IPS DF 6.9 (cell line): ENCODE measurements at places on chromosomes 2 and 18.

GRCh38 chr2:164335947-164336346 is 285.3 kb downstream of the GRB14 start:
- no peak for DNase-seq

DNA sequence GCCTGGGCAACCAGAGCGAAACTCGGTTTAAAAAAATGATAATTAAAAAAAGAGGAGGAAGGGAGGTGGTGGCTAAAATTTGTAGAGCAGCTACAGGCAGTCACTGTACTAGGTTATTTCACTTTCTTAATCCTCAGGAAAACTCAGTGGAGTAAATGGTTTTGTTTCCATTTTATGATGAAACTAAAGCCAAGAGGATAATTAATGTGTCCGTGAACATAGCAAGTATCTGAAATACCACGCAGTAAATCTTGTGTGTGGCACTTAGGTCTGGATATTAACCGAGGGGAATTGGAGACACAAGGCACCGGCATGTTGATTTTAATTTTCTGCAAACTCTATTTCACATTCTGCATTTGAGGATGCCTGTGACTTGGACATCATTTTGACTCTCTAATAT is 14.5 kb downstream of the SH3BP4 start:
- DNase-seq = no peak

DNA sequence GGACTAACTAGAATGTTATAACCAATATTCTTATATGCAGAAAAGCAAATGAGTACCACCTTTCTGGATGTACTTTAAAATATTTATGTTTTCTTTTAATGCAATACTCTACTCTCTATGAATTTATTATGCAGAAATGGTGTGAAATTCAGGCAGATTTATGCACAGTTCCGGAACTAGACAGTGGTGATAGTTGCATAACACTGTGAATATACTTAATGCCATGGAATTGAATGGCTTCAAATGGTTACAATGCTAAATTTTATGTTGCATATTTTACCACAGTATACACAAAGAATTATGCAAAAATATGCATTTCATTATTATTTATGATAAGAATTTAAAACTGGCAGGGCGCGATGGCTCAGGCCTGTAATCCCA is 287.8 kb upstream of the FN1 start:
- no peak for DNase-seq

DNA sequence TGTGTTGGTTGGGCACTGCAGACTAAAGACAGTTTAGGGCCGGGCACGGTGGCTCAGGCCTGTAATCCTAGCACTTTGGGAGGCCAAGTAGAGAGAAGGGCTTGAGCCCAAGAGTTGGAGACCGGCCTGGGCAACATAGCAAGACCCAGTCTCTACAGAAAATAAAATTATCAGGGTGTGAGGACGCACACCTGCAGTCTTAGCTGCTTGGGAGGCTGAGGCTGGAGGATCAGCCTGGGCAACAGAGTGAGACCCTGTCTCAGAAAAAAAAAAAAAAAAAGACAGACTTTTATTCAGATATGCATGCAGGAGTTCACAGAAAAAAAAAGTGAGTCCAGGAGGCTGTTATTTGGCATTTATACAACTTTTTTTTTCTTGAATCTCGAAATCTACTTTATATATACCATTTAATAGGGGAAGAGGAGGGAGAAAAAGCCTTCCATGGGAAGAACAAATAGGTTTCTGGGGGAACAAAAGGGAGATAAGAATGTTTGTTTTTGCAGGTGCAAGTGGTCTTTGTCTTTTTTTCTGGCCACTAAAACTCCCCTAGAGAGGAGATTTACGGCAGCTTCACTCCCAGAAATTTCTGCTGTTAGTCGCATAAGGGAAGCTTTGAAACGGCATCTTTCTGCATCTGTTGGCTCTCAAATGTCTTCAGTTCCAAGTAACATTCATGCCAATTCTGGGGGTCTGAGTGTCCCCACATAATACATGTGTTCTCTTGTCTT is 4.1 kb upstream of the MSH6 start:
- no peak for DNase-seq

DNA sequence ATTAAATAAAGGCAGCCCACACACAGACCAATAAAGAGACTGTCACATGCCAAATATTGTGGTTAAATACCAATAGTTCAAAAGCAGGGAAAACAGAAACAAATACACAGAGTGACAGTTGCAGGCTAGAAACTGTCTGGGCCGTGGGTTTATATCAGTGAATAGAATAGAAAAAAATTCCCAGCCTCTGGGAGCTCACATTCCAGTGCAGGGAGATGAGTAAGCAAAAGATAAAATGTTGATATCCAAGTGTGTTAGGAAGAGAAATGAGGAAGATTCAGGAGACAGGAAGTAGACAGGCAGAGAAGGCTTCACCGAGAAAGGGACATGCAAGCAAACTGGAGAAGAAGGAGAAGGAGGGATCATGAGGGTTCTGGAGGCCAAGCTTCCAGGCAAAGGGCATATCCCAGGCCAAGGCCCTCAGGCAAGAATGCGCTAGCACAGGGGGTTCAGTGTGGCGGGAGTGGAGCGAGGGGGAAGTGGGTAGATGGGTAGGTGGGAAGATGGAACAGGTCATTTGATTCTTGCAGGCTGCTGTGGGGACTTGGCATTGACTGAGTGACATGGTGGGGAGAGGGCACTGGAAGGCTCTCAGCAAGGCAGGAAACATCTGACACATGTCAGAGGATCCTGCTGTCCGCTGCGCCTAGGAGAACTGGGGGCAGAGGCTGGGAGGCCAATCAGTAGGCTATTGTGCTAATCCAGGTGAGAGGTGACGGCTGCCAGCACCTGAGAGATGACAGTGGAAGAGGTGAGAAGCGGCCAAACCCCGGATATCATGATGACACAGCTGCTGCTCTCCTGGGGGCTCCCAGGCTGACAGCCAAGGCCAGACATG is 89.2 kb downstream of the ZBTB7C start:
- no peak for DNase-seq

DNA sequence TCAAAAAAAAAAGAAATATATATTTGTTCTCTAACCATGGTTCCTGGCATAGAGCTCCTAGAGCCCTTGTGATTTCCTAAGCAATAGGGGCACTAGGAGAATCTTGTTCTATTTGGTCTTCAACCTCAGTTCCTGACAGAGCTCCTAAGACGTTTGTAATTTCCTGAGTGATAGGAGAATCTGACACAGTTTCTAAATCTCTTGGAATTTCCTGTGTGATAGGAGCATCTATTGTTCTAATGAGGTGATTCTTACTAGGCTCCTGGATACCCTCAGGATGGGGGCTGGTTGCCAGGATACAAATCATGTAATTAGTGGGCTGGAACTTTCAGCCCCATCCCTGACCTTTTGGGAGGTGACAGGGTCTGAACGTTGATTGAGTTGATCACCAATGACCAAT is 245.8 kb downstream of the ZEB2 start:
- DNase-seq = no peak

DNA sequence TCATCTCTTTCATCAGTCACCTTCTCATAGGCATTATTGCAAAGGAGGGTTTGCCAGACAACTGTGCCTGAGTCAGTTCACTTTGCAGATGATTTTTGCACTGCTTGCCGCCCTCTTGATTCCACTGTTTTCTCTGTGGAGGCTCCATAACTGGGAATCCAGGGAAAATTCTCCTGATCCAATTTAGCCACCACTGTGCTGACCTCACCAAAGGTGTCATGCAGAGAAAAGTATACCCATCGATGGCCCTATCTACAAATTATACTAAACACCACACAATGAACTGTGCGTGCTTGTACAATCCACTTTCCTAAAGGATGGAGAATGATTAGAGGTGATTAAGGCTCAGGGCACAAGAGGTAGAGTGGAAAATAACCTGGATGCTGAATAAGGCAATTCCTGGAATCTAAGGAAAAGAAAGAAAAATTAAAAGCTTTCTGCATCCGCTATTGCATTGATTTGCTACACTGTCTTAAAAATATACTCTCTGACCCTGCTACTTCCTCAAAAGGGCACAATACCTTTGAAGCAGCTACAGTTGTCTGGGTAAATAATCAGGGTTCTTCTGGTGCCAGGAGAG is 409.4 kb downstream of the RIT2 start:
- DNase-seq = no peak

- no peak for DNase-seq
Observed at GRCh38 chr2:127735537-127736399, 34.5 kb downstream of the SFT2D3 start.

- DNase-seq = no peak
Observed at GRCh38 chr18:5524660-5525059, 19.1 kb downstream of the EPB41L3 start.

DNA sequence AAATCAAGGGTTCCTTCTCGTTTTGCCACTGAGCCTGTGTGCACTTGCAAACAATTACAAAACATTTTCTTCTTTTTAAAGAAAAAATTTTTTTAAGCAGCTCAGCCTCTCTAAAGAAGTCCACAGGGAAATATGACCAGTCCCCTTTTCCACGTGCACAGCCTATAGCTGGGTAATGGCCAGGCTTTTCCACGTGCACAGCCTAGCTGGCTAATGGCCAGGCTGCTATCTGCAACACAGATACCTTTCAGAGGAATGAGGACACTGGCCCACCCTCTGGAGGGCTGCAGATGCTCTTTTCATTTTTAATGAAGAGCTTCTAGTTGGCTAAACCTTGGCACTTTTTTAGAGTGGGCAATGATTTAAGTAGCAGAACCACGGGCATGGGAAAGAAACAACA is 46.3 kb downstream of the ASB18 start:
- no peak for DNase-seq

GRCh38 chr2:241188361-241189092 is at the start of gene ANO7:
Gene ANO7 (plus strand): TSS chr2:241188677. CDS start chr2:241190064, 1,387 bp downstream.
- no peak for DNase-seq

DNA sequence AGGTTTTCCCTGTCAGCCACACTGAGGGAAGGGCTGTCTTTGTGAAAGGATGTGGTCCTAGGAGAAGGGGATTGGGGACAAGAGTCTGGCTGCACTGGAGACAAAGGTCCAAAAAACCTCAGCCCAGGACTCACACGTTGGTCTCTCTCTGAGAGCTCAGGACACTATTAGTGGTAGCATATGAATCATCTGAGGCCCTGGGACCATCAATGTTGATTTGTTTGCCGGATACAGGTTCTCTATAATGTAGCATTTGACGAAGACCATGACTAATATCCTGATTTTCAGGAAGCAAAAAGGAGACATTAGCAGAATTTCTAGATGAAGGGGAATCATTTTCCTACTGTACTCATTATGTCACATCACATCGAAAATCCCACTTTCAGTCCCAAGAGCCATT is 22.2 kb upstream of the DNAH6 start:
- DNase-seq = no peak

GRCh38 chr2:86358957-86359356 is 21.5 kb upstream of the REEP1 start:
- DNase-seq = no peak
